AG10803 (cell line): ENCODE measurements at places on chromosomes 13 and 19.

DNA sequence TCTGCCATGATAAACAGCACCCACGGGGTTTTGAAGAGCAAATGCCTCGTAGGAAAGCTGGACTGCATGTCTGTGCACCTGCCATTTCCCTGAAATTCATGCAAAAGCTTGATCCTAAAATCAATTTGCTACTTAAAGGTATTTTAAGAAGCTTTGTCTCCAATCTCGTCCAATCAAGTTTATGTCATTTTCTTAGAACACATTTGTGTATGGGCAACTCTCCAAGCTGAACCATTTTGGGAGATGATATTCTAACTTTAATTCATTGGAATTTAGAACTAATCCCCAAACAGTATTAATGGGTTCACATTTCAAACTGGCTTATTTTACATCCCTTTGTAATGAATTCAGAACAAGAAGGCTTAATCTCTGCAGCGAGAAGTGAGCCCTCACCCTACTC lies 822 bp downstream of the ADPRHL1 start:
- DNase-seq: no peak

DNA sequence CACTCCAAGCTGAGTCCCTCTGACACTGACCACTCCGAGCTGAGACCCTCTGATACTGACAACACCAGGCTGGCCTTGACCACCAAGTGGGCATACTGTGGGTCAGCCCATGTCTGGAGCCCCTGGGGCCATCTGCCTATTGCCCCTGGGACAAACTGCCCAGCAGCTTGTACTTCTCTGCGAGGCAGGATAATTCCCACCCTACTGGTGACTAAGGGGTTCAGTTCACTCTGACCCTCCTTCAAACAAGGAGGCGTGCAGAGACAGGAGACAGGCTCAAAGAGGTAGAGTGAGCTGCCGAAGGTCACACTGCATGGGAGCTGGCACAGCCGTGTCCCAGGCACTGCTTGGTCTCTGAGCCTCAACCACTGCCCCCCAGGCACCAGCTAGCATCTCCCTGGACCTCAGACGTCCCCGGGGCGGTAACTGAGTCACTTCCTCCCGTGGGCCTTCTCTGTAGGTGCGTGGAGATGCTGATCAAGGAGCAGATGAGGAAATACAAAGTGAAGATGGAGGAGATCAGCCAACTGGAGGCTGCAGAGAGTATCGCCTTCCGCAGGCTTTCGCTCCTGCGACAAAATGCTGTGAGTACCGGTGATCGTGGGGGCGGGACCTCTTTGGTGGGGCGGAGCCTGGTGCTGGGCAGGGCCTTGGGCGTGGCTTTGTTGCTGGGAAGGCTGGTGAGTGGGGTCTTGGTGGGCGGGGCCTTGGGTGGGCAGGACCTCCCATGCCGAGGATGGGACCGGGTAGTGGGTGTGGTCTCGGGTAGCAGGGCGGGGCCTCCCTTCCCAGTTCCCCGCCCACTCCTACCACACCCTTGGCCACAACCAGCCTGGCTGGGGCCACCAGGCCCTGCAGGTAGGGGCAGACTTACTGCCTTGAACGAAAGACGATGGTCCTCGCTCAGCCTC lies 5.8 kb upstream of the USE1 start:
- DNase-seq: peak; percentile 23

DNA sequence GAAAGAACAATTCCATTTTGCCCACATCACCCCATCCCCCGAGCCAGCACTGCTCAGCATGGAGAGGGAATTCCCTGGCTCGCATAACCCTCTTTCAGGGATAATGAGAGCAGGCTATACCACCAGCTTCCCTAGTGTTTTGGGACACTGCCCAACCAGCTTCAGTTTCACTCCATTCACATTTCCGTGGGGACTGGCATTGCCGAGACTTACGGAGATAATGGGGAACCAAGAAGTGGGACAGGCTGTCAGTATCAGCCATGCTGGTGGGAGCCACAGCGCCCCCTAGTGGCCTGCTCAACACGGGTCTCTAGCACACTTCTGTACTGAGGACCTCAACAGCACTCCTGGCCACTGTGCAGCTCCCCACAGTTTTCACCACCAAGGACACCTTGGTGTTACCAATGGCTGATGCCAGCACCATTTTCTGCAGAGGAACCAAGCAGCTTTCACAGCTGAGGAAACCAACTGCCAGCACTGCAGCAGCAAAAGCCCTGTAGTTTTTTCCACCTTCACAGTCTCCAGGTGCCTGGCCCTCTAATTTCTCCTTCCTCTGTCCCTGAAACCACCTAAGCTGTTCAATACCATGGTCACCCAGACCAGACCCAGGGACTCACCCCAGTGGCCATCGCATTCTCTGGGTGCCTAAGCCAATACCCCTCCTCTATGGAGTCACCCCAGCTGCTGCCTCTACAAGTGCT lies 23.7 kb downstream of the SLC6A16 start:
- peak; percentile 39 for DNase-seq

DNA sequence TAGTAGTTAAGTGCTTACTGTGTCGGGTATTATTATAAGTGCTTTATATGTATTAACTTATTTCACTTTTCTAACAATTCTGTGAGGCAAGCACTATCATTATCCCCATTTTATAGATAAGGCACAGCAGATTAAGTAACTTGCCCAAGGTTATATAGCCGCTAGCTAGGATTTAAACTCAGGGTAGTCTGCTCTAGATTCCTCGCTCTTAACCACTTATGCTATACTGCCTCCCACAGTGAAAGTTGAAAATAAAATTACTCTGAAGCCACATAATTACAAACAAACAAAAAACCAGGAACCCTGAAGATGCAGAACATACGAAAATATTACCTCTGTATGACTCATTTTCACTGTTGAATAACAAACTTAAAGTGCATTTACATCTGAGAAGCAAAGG lies 3.9 kb downstream of the TEX30 start:
- DNase-seq: no peak

GRCh38 chr19:16660763-16661479 lies at the start of gene TMEM38A:
TSS of gene TMEM38A (plus strand) at chr19:16661139. CDS start at chr19:16661218, 79 bp downstream.
- DNase-seq: no peak

DNA sequence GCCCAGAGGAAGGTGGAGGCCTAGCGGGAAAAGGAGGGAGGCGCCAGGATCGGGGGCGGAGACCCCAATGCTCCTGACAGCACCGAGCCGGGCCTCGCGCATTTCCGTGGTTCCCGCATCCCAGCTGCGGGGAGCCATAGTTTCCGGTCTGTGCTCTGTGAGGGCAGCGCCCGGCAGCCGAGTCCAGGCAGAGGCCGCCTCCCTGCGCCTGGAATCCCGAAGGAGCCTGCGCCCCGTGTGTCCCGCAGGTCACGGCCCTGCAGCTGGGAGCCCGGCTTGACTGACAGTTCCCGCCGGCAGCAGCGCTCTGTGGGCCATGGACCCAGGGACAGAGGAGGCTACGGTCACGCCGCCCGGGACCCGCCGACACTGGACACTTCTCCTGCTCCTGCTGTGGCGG lies 74.6 kb upstream of the C13orf46 start:
- DNase-seq: no peak

DNA sequence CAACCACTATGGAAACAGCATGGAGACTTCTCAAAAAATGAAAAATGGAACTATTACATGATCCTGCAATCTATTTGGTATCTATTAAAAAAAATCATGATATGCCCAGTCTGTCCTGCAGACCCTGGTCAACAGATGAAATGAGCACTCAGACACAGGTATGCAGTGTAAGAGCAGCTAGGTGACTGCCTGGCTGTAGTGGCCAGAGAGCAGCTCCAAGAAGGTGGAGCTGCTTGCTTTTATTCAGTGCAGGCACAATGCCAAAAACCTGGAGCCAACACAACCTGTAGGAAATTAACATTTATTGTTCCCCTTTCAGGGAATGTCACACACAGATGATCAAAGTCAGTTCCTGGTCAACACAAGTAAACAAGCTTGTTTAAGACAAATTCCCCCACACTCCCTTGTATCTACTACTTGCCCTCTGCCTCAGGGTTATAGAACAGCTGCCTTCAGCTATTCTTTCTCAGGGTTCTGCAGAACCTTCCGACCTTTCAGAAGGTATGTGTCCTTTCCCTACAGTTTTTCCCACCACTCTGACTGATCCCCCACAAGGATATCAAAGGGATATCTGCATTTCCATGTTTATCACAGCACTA lies 933.7 kb upstream of the SLITRK5 start:
- no peak for DNase-seq
